ENCODE measurements at places on chromosomes 2 and 18.

- DNase-seq, result peak; percentile 93
Observed at GRCh38 chr2:237662671-237663093, 35.3 kb downstream of the LRRFIP1 start.

GRCh38 chr2:10452312-10452711, 4.2 kb upstream of the ODC1 start:
- peak; percentile 76 for DNase-seq

DNA sequence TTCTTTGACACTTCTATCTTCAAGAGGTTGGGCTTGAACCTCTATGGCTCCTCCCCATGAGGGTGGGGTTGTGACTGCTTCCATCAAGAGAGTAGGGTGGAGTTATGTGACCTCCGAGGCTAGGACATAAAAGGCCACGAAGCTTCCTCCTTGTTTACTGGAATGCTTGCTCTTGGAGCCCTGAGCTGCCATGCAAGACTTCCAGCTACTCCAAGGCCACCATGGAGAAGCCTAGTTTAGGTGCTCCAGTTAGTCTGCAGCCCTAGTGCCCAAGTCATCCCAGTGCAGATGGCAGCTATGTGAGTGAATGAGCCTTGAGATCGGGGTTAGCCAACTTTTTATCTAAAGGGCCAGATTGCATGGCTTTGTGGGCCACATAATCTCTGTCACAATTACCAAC, 2.4 kb upstream of the MERTK start:
- DNase-seq, result no peak

DNA sequence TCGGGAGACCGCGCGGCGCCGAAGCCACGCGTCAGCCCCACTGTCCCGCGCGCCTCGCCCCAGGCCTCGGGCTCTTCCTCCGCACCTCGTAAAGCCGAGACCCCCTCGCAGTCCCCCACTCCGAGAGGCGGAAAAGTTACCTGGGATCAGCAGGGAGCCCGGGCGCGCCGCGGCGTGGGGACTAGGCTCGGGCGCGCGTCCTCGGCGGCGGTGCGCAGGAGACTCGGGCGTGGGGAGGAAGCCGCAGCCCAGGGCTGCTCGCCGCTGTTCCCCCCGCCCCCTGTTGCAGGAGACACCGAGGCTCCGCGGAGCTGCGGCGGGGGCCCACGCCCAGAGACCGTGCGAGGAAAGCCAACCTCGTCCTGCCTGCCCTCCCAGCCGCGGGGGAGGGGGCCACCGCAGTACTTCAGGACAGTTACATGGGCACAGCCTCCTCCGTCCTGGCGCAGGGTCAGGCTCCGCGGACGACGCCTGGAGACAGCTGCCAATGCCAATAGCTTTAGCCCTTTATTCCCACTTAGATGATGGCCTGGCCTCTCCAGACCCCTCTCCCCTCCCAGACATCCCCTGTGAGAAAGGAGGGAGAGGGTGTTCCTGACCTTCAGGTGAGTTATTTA, at the start of gene EPB41L3:
EPB41L3 (minus strand) TSS at position 225 of the 617 bp plus-strand sequence. CDS start 54,814 bp downstream, outside the sequence.
- peak; percentile 30 for DNase-seq

DNA sequence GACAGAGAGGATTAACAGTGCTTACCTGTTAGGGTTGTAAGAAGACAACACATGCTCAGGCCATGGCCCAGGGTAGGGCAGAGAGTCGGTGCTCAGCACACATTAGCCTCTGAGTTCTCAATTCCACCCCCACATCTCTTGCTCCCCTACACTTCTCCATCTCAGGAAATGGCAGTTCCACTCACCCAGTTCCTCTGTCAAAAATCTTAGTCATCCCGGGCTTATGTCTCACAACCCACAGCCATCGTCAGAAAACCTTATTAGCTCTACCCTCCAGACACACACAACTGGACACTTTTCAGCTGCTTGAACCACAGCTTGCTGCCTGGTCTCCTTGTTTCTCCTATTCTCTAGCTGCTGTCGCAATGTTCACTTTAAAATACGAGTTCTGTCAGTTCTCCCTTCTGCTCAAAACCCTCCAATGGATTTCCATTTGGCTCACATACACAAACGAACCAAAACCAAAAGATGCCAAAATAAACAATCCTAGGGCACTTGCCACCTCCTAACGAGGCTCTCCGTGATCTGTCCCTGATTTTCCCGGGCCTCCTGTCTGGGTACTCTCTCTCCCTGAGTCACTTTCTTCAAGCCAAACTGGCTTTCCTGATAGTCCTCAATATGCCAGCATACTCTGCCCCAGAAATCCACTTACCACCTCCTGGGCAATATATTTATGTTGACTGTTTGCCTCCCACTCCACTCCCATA, 89.7 kb downstream of the KCTD1 start:
- peak; percentile 71 for DNase-seq
